ENCODE measurements at places on chromosomes 6 and 20.

DNA sequence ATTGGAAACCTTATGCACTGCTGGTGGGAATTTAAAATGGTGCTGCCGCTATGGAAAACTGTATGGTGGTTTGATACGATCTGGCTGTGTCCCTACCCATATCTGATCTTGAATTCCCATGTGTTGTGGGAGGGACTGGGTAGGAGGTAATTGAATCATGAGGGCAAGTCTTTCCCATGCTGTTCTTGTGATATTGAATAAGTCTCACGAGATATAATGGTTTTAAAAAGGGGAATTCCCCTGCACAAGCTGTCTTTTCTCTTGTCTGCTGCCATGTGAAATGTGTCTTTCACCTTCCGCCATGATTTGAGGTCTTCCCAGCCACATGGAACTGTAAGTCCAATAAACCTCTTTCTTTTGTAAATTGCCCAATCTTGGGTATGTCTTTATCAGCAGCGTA, 4.9 kb downstream of the TAP2 start:
- no peak for DNase-seq

- DNase-seq = no peak
Observed at GRCh38 chr20:25058847-25059810, 1.2 kb upstream of the ACSS1 start.

- no peak for DNase-seq
Observed at GRCh38 chr6:105862936-105863607, 223.1 kb upstream of the PRDM1 start.

GRCh38 chr20:63628246-63628975, 1.5 kb upstream of the GMEB2 start:
- DNase-seq = peak; percentile 78

- DNase-seq = no peak
Observed at GRCh38 chr6:113383701-113384100, 473.4 kb upstream of the MARCKS start.

- DNase-seq = no peak
Observed at GRCh38 chr20:2114990-2115681, 13.5 kb downstream of the STK35 start.

- DNase-seq = no peak
Observed at GRCh38 chr20:35014537-35014936, 58.9 kb downstream of the MYH7B start.

- no peak for DNase-seq
Observed at GRCh38 chr6:159540152-159540551, 152.9 kb downstream of the SOD2 start.

- peak; percentile 62 for DNase-seq
Observed at GRCh38 chr6:107115695-107116327, 496 bp upstream of the BEND3 start.

- no peak for DNase-seq
Observed at GRCh38 chr20:16123623-16124022, 449.6 kb downstream of the KIF16B start.

DNA sequence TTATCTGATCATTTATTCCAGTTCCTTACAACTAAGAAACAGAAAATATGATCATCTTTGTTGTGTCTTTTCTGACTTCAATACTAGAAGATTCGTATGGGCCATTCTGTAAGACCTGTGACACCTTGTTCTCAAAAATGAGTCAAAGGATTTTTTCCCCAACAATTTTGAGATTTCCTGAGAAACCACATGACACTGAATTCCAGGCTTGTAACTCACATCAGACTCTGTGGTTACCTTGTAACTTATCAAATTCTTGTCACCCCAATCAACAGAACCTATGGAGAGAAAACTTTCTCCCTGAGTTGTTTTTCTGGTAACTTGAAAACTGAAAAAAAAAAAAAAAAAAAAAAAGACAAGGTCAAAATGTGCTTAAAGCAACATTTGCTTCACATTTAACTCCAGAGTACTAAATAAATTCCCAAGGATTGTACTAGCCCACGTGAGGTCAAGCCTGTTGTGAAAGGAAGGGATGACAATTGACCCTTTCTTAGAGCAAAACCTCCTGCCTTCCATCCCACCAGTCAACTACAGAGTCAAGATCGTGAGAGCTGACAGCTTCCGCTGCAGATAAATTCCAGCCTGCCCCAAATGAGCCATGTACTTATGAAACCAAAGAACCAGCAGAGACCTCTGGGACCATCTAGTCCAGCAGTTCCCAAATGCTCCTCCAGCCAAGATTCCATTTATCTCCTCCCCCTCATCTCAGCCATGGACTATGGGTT, 140.3 kb downstream of the TBX18 start:
- no peak for DNase-seq

DNA sequence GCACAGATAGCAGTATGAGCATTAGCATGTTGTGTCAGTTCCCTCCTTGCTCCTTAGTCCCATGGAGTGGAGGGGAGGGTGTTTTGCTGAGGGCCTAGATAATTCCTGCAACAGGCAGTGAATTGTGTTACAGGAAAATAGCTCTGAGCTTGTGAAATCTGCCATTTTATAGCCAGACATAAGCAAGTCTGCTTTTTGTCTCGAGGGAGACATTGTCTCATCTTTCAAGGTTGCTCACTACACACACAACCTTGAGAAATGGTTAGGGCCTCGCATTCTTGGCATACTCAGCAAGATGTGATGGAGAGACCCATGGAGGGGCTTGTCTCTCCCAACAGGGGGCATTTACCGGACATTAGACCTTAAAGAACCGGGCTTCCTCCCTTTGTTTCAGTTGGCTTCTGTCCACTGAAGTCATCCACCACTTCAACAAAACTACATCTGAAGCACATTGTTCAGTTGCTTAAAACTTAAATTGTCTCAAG, 108.0 kb upstream of the FOXO3 start:
- DNase-seq = no peak

- DNase-seq = no peak
Observed at GRCh38 chr6:23308166-23308565, 738.8 kb downstream of the HDGFL1 start.

- no peak for DNase-seq
Observed at GRCh38 chr20:18750735-18751134, 62.8 kb upstream of the SCP2D1 start.

DNA sequence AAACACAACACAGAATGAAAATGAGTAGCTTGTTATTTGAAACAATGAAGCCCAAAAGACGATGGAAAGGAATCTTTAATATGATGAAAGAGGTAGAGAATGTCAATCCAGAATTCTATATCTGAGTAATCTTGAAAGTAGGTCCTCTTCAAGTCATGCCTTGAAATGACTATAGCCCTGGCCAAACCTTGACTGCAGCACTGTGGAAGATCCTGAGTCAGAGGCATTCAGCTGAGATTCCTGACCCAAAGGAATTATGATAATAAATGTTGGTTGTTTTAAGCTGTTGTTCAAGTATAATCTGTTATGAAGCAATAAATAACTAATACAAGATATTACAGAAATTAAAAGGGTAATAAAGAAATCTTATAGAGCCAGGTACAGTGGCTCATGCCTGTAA, 64.8 kb downstream of the IBTK start:
- DNase-seq = no peak

DNA sequence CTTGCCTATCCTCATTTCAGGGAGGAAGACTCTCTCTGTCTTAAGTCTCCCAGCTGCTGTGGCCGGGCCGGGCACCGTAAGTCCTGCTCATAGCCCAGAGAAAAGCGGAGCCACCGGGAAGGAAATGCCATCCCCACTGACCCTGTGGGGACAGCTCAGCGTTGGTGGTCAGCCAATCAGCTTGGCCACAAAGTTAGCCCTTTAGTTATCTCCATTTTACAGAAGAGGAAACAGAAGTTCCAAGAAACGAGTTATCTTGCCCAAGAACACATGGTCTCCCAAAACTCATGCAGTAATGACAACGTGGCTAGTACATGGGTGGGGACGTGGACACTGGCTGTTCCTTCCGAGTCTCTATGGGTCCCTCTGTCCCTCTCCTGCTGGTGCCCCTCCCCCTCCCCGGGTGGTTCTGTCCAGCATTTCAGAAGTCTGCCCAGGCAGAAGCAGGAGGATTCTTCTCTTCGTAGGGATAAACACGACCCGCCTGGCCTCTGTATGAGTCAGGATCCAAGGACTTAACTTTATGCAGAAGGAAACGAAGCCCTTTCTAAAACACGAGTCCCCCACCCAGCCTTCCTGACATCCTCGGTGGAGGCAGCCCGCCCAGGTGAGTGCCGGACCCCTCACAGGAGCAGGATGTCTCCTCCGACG, 273.8 kb downstream of the CDH4 start:
- DNase-seq = no peak

DNA sequence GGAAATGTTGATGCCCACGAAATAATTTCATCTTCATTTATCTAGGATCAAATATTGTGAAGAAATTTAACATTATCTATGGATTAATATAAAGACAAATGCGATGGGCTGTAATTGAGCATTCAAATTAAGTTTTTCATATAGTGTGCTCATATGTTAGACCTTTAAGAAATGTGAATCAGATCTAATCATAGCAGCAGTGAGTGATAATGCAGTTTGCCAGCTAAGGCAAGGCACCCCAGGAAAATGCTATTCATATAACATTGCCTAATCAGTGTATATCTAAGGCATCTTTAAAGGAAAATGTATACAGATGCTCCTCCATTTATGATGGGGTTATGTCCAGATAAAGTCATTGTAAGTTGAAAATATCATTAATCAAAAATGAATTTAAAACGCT, 135.2 kb downstream of the KCNQ5 start:
- no peak for DNase-seq

DNA sequence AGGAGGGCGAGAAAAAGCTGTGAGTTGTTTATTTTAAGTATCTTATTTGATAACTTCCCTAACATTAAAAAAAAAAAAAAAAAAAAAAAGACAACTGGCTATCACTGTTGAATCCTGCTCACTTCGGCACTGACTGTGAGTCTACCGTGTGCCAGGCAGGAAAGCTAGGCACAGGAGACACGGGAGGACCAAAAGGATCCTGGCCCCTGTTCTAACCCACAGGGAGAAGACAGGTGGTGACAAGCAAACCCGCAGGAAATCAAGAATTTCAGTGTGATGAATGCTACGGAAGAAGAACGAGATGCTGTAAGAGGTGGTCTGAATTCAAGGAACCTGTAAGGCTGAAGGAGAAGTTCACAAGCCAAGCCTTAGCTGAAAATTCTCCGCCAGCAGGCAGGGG, 94.7 kb upstream of the NFATC2 start:
- DNase-seq = no peak

- DNase-seq = no peak
Observed at GRCh38 chr6:166437661-166438060, 54.9 kb upstream of the MPC1 start.

GRCh38 chr20:32231245-32231644, 23.6 kb downstream of the POFUT1 start:
- DNase-seq = no peak

GRCh38 chr20:8356806-8357205, 224.7 kb downstream of the PLCB1 start:
- DNase-seq = no peak

DNA sequence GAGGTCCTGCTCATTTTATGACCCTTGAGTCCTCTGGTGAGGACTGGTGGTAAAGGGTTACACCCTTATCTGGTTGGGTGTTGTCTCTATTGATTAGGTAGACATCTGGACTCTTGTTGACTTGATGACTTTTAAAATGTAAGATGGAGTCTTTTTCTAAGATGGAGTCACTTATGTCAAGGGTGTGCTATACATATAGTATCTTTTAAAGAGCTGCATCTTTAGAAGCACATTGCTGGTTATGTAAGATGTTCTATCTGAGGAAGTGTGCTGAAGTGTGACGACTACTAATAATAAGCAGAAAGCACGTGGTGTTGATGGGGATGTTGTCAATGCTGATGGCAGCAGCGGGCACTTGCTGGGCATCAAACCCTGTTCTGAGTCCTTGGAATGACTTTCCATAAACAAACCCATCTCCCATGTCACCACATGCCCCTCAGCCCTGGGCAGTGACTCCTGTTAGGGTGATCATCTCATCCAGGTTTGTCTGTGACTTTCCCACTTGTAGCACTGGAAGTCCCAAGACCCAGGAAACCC, 229.6 kb downstream of the EYA2 start:
- no peak for DNase-seq

GRCh38 chr20:23313271-23313670, 37.3 kb upstream of the NXT1 start:
- DNase-seq = no peak

- no peak for DNase-seq
Observed at GRCh38 chr20:24964506-24964840, 15.4 kb downstream of the CST7 start.

- DNase-seq = no peak
Observed at GRCh38 chr6:18477301-18477941, 90.3 kb downstream of the RNF144B start.

- no peak for DNase-seq
Observed at GRCh38 chr6:127180426-127180825, 62.0 kb downstream of the RSPO3 start.

GRCh38 chr6:150719099-150719766, 119.5 kb downstream of the PLEKHG1 start:
- DNase-seq = no peak

DNA sequence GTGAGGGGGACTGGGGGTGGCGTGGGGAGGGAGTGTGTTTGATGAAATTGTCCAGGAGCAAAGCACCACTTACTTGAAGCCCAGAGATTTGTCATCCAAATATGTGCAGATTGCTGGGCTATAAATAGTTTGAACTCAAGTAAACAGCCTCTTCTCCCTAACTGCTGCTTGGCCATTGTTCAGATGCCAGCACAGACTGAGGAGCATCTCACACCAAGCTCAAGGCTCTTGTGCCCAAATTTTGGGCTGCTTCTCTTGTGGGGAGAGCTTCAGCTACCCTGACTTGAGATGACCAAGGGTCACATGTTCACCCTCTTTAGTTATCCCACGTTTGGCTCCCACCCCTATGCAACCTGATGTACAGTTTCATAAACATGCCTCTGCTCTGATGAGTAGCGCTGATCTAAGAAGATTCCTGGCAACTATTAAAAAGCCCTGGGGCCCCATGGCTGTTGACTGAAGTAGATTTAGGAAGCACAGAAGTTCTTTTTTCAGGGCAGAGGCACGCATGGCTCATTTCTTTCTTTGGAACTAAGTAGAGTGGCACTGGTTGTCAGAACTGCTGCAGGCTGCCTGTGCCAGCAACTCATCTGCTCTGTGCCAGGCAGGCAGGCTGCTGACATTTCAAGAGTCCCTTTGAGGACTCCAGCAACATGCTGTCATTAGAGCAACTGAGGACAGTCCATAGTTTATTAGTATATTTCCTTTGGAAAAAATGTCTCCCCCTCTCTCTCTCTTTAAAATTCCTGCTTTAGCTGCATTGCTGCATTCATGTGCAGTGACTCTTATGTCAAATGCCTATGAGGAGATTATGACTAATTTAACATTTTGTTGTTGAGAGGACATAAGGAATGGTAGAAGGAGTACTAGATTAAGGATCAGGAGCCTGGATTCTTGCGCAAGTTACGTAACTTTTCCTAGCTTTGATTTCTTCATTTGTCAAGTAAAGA, 9.6 kb upstream of the PKIG start:
- DNase-seq = no peak

Measured in GM13976 (cell line).